ENCODE measurements at places on chromosomes 7 and 10.

DNA sequence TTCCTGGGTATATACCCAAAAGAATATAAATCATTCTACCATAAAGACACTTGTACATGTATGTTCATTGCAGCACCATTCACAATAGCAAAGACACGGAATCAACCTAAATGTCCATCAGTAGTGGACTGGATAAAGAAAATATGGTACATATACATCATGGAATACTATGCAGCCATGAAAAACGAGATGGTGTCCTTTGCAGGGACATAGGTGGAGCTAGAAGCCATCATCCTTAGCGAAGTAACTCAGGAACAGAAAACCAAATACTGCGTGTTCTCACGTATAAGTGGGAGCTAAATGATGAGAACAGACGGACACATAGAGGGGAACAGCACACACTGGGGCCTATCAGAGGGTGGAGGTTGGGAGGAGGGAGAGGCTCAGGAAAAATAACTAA, 183.7 kb upstream of the CELF2 start:
- DNase-seq = no peak

- DNase-seq = no peak
Observed at GRCh38 chr7:11754123-11754522, 77.9 kb downstream of the THSD7A start.

GRCh38 chr7:68058014-68058413, 1061.4 kb downstream of the TYW1 start:
- no peak for DNase-seq

DNA sequence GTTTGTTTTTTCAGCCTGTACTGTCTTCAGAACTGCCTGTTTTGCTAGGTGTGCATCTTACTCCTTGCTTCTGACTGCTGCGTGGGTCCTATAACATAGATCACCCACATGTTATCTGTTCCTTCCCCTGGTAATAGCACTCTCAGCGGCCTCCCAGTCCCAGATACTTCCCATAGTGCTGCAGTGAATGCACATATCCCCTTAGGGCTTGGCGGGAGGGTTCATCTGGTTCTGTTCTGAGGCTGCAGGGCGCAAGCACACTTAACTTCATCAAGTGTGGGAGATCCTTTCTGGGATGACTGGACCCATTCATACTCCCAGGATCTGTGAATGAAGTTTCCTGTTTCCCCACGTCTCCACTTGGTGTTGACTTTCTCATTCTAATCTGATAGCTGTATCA, 90.7 kb downstream of the CELF2 start:
- DNase-seq = no peak

DNA sequence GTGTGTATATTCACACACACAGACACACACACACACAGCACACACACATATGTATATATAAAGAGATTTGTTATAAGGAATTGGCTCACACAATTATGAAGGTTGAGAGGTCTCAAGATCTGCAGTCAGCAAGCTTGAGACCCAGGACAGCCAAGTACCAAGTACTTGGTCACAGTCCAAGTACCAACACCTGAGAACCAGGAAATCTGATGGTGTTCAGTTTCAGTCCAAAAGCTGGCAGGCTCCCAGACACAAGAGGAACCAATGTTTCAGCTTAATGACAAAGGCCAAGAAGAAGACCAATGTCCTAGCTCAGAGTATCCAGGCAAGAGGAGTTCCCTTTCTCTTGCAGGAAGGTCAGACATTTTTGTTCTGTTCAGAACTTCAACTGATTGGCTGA, 780.2 kb downstream of the MAGI2 start:
- no peak for DNase-seq
